ELR (cell line): ENCODE measurements at places on chromosomes 13 and 19.

DNA sequence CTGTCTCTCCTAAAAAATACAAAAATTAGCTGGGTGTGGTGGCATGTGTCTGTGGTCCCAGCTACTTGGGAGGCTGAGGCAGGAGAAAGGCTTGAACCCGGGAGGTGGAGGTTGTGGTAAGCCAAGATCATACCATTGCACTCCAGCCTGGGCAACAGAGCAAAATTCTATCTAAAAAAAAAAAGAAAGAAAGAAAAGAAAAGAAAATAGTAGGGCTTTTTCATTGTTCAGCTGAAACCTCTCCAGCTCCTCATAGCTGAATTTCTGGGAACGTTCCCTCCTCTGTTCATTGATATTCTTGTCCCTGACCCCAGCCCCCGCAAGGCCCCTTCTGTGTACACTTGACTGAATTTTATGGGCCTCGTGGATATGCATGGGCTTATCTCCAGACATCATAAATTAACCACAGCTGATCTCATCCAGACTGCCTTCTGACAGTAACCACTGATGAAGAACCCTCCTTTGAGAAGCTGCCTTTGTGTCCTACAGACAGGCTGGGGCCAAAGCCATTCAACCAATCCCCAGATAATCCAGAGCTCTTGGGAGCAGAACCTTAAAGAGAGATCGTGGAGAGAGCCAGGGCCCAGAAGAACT is at the start of gene ELSPBP1:
Gene ELSPBP1, plus strand, starts transcription at position 424 of the 594 bp plus-strand sequence. CDS start 14,036 bp downstream, outside the sequence.
- DNase-seq = no peak

DNA sequence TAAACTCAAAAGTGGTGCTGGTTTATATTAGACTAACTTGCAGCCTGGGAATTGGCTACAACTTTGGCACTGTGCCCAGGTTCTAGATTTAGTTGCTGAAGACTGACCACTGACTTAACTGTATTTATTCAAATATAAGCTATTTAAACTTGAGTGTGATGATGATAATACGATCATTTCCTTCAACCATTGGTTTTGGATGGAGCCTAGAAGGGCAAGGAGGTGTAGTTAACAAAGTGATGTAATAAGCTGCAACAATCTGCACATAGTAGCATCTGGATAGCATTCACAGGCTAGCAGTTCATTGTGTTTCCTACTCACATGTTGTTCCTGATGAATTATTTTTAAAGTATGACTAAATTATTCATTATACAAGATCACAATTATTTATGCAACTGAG is 55.2 kb upstream of the DACH1 start:
- DNase-seq = no peak

GRCh38 chr13:52945348-52945747 is 83.3 kb upstream of the OLFM4 start:
- DNase-seq = no peak

GRCh38 chr13:110875241-110875640 is 39.6 kb downstream of the ANKRD10 start:
- DNase-seq = no peak

DNA sequence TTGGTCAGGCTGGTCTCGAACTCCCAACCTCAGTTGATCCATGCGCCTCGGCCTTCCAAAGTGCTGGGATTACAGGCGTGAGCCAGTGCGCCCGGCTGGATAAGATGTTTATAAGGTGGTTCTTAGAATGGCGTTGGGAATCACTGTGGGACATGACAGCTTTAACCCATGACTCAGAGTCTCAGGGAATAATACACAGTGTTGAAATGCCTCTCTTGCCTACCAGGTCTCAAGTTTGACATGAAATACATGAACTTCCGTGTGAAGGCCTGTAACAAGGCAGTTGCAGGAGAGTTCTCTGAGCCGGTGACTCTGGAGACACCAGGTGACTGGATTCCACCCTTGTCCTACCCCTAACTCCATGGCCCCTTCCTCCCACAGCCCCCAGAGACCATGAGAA is 12.6 kb downstream of the FSD1 start:
- no peak for DNase-seq

DNA sequence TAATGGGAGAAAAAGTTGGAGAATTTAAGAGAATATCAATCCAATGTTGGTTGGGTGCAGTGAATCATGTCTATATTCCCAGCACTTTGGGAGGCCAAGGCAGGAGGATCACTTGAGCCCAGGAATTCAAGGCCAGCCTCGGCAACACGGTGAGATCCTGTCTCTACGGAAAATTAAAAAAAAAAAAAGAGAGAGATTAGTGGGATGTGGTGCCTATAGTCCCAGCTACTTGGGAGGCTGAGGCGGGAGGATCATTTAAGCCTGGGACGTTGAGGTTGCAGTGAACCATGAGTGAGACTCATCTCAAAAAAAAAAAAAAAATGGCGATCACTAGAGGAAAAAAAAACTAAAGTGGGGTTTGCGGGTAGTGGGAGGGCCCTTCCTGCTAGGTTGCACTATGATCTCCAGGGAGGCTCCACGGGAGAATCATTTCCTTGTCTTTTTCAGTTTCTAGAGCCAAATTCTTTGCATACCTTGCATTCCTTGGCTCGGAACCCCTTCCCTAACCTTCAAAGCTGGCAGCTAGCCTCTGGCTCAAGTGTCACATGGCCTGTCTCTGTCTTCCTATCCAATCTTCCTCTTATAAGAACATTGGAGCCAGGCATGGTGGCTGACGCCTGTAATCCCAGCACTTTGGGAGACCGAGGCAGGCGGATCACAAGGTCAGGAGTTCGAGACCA is 5.8 kb upstream of the ERCC2 start:
- DNase-seq = peak; percentile 93

- DNase-seq = no peak
Observed at GRCh38 chr19:51156710-51157109, 14.6 kb downstream of the SIGLEC7 start.

DNA sequence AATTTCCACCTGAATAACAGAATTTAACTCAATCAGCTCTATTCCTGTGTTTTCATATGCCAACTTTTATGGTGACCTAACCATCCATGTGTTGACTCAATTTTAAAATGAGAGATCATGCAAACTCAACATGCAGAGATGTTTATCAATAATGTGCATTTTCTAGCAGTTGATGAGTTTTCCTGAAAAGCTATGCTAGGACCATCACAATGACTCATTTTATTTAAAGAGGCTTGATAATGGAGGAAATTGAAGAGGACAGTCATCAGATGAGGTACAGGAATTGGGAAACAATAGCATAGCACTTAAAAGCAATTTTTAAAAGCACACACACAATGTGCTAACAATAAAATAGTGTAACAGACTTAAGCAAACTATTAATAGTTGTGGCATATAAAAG is 127.1 kb downstream of the VWA8 start:
- DNase-seq = peak; percentile 55

GRCh38 chr13:78598966-78599644 is 4.2 kb downstream of the POU4F1 start:
- no peak for DNase-seq

- no peak for DNase-seq
Observed at GRCh38 chr19:6654347-6655310, 15.3 kb downstream of the TNFSF14 start.

DNA sequence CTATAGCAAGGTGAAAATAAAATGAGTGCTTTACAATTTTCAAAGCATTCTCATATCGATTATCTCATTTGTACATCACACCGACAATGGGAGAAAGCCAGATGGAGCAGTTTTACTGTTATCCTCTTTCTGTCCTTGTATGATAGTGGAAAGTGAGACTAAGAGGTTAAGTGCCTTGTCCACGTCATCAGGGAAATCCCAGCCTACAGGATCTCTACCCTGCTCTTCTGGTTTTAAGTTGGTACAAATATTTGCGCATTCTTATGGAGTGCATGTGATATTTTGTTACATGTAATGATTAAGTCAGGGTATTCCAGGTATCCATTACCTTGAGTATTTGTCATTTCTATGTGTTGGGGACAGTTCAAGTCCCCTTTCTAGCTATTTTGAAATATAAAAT is 12.4 kb upstream of the ENOX1 start:
- no peak for DNase-seq

DNA sequence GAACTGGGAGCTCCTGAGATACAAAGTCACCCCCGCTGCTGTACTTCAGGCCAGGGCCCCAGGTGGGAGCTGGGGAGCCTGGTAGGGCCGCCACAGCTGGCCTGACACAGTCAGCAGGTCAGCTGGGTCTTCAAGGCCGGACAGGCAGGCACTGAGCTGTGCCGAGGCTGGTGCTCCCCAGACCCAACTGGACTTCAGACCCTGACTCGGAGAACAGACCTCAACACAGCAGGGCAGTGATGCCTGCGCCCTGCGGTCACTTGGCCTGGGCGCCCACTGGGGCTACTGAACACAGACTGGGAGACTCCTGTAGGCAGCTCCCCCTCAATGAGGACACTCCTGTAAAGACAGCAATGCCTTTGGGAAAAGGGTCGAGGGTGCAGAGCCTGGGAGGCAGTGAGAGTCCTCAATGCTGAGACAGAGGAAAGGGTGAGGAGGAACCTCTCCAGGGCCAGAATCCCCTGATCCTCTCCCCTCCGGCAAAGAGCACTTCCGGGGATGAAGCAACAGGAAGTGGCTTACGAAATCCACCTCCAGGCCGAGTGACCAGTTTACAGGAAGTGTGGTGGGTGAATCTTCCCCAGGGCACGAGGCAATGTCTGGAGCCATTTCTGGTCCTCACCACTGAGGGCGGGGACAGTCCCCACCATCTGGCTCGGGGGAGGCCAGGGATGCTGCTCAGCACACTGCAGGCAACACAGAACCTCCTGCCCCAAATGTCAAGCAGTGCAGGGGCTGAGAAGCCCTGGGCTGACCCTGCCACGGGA is 40.8 kb upstream of the ISYNA1 start:
- DNase-seq = peak; percentile 96

- DNase-seq = no peak
Observed at GRCh38 chr13:81104035-81104715, 763.2 kb upstream of the SPRY2 start.

DNA sequence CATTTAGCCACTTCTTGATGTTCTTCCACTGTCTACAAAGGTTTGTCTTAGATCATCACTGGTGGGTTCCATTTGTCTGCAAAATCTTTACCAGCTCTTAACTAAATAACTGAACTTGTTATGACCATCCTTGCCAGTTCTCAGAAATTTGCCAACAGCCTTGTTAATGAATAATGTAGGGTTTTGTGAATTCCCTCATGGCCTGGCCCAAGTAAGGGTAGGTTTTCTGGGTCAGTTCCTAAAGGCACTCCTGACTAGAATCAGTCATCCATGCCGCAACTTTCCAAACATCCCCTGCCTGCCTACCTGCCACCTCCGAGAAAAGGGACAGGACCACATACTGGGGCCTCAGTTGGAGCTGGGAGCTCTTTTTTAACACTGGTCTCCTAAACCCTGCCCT is 4.0 kb downstream of the COL4A1 start:
- DNase-seq = no peak

DNA sequence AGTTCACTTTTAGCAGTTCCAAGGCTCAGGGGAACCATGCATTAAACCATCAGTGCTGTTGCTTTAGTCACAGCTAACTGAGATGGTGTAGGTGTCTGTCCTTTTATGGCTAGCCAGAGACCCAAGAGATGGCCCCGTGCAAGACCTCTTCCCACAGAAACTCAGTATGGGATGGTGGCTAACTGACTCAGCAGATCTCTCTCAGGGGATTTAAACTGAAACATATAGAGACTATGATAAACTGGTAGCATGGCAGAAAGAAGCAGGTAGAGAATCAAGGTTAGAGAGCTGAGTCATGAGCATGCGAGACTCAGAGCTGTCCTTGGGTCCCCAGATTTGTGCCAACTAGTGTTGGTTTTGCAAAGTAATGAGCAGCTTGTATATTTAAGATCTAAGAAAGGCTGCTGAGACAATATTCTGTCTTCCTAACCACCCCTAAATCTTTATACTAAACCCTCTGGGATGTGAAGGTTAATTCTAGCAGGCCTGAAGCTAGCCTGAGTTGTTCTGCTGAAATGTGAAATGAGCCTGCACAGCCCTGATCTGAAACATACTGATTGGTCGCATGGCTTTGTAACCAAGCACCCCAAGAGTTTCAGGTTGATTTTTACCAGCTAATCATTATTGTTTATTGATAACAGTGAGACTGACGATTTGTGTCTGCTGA is 6.5 kb upstream of the SCEL start:
- DNase-seq = no peak
